IMR-90 (cell line): ENCODE measurements at places on chromosomes 2 and 18. TPM values are rescaled to one million over a fixed set of nuclear protein-coding genes. Genes with fewer than 3 reads are reported as not detected.
A peak's percentile ranks its signal among the peaks of the same experiment; 100 is the strongest.

GRCh38 chr2:160541745-160542144 is 48.1 kb upstream of the RBMS1 start:
- DNase-seq: no peak
- H3K4me3 ChIP-seq: no peak overlapping the region
- no peaks in the 10 kb centered on the region for H3K36me3 ChIP-seq
- no peaks in the 10 kb centered on the region for H3K27me3 ChIP-seq
- no peak overlapping the region for H3K27ac ChIP-seq

BMP10 gene
- not detected in 2 replicates for total RNA-seq

DNA sequence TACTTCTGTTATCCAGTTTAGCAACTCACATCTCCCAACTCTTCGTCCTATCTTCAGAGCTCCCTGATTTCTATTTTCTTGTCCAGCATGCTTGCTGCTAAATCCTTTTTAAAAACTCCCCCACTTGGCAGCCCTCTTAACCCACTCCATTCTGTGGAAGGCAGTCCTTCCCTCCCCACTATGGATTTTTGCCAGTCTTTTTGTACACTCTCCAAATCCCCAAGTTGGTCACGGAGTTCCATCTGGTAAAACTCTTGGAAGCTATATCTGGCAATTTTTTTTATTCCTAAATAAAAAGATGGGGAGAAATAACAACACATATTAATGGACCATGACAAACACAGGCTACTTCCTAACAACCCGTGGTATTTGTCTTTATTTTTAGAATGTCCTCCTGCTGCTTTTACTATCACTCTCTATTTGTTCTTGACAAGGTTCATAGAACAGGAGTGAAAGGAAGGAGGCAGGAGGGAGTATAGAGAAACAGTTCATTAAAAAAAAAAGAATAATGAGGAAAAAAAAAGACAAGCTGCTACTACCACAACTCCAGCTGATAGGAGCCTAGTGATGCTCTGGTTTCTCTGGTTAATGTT is 120.0 kb upstream of the THSD7B start:
- no peak for DNase-seq
- H3K4me1 ChIP-seq: no peaks in the 10 kb centered on the region
- no peak overlapping the region for H3K27ac ChIP-seq
- no peaks in the 10 kb centered on the region for H3K27me3 ChIP-seq
- H3K36me3 ChIP-seq: no peaks in the 10 kb centered on the region

GRCh38 chr2:9071032-9071431 is 67.5 kb upstream of the MBOAT2 start:
- DNase-seq: peak; percentile 89
- no peak overlapping the region for H3K27ac ChIP-seq
- no peak overlapping the region for H3K4me3 ChIP-seq
- no peaks in the 10 kb centered on the region for H3K27me3 ChIP-seq
- peaks cover 12% of the 10 kb centered on the region for H3K4me1 ChIP-seq
- H3K36me3 ChIP-seq: no peaks in the 10 kb centered on the region

DNA sequence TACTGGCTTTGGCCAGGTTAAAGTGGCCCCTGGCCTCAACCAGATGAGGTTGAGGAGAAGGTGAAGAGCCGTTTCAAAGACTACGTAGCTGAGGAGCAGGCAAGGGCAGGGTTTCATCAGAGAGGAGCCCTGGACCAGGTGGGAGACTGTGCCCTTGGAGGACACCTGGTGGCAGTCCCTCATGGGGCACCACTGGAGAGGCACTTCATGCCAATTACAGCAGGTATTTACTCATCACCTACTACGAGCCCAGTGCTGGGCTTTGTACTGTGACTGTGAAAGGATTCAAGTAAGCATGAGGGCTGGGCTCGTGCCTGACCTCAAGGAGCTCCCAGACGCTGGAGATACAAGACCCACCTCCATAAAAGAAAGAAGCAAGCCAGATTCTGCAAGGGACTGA is 37.6 kb downstream of the SMAD7 start:
- no peak for DNase-seq
- H3K4me3 ChIP-seq: no peak overlapping the region
- no peaks in the 10 kb centered on the region for H3K36me3 ChIP-seq
- no peak overlapping the region for H3K27ac ChIP-seq
